ENCODE measurements at places on chromosomes 1 and 21. TPM values are rescaled to one million over a fixed set of nuclear protein-coding genes. Genes with fewer than 3 reads are reported as not detected.

The OR10Z1 gene
- not detected for total RNA-seq

The TMCO1 gene
- 61.2 TPM for total RNA-seq

The HRNR gene
- not detected for total RNA-seq

The MMEL1 gene
- 2.7 TPM for total RNA-seq

The GUCA2A gene
- total RNA-seq, result not detected

The TFAP2E gene
- 6.1 TPM for total RNA-seq

The SMAP2 gene
- total RNA-seq, result 16.4 TPM

The FCMR gene
- 0.61 TPM for total RNA-seq

The C1orf94 gene
- total RNA-seq, result not detected

The PLEKHG5 gene
- 33.0 TPM for total RNA-seq

- DNase-seq, result no peak
- H3K36me3 ChIP-seq, result no peaks in the 10 kb centered on the region
- H3K4me1 ChIP-seq, result no peaks in the 10 kb centered on the region
Measured at GRCh38 chr1:9004031-9004699, 22.1 kb downstream of the SLC2A7 start.

DNA sequence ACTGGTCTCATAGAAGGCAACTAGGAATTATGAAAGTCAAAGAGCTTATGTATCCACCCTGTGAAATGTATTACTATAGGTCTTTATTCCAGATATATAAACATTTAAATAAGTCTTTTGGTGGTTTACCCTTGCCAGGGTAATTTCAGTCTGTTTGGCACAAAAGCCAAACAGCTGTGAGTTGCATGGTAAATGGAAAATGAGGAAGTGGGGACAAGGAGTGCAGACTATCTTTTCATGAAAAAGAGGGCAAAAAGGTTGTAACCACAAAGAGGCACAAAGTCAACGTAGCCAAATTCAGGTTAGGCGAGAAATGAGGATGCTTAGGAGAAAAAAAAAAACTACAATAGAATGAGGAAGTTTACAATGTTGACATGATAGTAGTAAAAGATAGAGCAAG lies 492.3 kb upstream of the PRMT6 start:
- no peaks in the 10 kb centered on the region for H3K36me3 ChIP-seq
- no peaks in the 10 kb centered on the region for H3K4me1 ChIP-seq
- no peak overlapping the region for H3K27ac ChIP-seq
- no peak for DNase-seq
- H3K27me3 ChIP-seq, result no peaks in the 10 kb centered on the region

DNA sequence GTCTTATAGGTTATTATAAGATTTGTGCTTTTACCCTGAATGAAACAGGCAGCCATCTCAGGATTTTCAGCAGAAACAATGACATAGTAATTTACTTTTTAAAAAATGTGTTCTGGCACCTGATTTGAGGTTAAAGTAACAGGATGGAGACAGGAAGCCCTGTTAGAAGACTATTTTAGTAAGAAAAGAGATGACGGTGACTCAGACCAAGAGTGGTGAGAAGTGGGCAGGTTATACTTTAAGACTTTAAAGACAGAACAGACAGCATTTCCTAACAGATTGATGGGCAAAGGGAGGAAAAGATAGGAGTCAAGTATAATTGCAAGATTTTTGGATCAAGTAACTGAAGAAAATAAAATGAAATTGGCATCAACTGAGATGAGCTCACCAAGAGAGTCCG lies 436.8 kb upstream of the NR5A2 start:
- no peaks in the 10 kb centered on the region for H3K4me1 ChIP-seq
- DNase-seq, result no peak
- no peaks in the 10 kb centered on the region for H3K27me3 ChIP-seq
- H3K36me3 ChIP-seq, result no peaks in the 10 kb centered on the region
- no peak overlapping the region for H3K4me3 ChIP-seq

- H3K36me3 ChIP-seq, result no peaks in the 10 kb centered on the region
- peaks cover 2% of the 10 kb centered on the region for H3K4me1 ChIP-seq
- no peaks in the 10 kb centered on the region for H3K27me3 ChIP-seq
- no peak for DNase-seq
Measured at GRCh38 chr1:229194096-229194495, 76.8 kb upstream of the RAB4A start.

DNA sequence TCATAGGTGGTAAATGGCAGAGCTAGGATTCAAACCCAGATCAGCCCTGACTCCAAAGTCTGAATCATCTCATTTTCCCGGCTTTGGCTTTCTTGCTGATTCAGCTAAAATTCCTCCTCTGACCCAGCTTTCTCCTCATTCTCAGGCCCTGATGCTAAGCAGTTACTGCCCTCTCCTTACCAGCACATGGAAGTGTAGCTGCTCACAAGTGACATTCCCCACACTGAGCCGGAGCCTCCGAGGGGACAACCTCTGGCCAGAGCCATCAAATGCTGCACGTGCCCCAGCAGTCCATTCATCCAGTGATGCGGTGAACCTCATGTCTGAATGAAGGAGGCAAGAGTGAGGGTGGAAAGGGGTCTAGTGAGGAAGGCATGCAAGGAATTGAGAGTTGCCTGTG lies 11.1 kb downstream of the ITGA10 start:
- H3K4me3 ChIP-seq, result no peak overlapping the region
- no peak for DNase-seq
- no peaks in the 10 kb centered on the region for H3K4me1 ChIP-seq
- H3K27me3 ChIP-seq, result no peaks in the 10 kb centered on the region
- no peak overlapping the region for H3K27ac ChIP-seq
- H3K36me3 ChIP-seq, result no peaks in the 10 kb centered on the region

GRCh38 chr1:43913666-43914360 lies 19.8 kb upstream of the ARTN start:
- H3K27me3 ChIP-seq, result no peaks in the 10 kb centered on the region
- DNase-seq, result no peak
- H3K36me3 ChIP-seq, result no peaks in the 10 kb centered on the region
- no peaks in the 10 kb centered on the region for H3K4me1 ChIP-seq
- no peak overlapping the region for H3K27ac ChIP-seq

DNA sequence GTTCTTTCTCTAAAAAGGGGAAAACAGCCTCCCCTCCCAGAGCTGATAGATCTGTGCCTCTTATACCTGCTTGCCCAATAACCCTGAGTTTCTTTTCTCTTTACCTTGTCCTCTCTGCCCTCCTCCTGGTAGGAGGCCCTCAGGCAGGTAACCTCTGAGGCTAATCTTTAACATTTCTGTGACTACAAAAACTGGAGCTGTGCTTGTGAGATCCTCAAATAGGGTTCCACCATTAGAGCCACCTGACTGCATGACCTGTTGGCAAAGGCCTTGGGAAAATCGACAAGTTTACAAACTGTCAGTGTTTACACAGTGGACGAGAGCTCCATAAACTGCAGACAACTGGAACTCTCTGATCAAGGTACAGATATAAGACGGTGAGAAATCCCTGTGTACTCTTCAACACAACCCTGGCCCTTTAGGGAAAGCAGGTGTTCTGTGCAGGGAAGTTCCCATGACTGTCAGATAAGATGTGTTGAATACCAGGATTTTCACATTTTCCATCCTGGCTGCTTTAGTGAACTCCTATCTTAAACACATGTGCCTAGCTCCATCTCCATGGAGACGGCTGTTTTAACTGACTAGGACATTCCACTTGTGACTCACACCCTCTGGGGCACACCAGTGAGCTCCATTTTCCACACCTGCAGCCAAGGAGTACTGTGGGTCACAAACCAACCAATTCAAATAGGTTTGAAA lies 38.3 kb downstream of the ECE1 start:
- H3K36me3 ChIP-seq, result 0 out of 2 replicates have a peak, but pooled peaks cover 3% of the 10 kb centered on the region
- peak overlapping the region; percentile 60 for H3K27ac ChIP-seq
- DNase-seq, result peak; percentile 62
- H3K4me1 ChIP-seq, result peaks cover 14% of the 10 kb centered on the region
- H3K27me3 ChIP-seq, result no peaks in the 10 kb centered on the region
- peak overlapping the region; percentile 5 for H3K4me3 ChIP-seq

GRCh38 chr1:190193508-190194115 lies 284.1 kb downstream of the BRINP3 start:
- no peak overlapping the region for H3K27ac ChIP-seq
- no peaks in the 10 kb centered on the region for H3K4me1 ChIP-seq
- H3K36me3 ChIP-seq, result no peaks in the 10 kb centered on the region
- DNase-seq, result no peak

DNA sequence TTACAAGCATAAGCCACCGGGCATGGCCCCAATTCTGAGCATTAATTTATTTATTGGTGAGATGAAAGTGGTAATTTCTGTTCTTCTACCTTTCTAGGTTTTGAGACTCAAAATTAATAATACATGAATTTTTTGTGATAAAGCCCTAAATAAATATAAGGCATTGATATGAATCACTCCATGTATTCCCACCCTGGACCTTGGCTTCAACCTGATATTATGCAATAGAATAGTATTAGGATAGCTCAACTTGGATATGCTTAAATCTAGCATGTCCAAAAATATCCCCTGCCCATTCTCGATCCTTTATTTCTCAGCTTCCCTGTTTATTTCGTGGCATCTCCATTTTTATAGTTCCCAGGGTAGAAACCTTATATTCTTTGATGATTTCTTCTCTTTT lies 2.5 kb downstream of the AGL start:
- H3K27ac ChIP-seq, result no peak overlapping the region
- H3K4me1 ChIP-seq, result peaks cover 16% of the 10 kb centered on the region
- H3K27me3 ChIP-seq, result no peaks in the 10 kb centered on the region
- H3K4me3 ChIP-seq, result no peak overlapping the region
- no peak for DNase-seq

DNA sequence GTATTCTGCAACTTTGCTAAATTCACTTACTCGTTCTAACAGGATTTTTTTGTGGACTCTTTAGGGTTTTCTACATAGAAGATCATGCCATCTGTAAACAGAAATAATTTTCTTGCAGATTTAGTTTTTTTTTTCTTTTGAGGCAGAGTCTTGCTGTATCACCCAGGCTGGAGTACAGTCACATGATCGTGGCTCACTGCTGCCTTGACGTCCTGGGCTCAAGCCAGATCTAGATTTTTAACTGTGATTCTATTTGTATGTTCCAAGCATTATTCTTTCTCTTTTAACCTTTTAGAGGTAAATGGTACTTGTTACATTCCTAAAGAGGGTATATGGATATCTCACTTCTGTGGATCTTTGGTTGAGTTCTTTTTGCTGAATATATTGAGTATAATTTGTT lies 18.6 kb downstream of the FABP3 start:
- no peaks in the 10 kb centered on the region for H3K27me3 ChIP-seq
- H3K36me3 ChIP-seq, result no peaks in the 10 kb centered on the region
- no peak overlapping the region for H3K4me3 ChIP-seq
- DNase-seq, result no peak
- no peak overlapping the region for H3K27ac ChIP-seq

DNA sequence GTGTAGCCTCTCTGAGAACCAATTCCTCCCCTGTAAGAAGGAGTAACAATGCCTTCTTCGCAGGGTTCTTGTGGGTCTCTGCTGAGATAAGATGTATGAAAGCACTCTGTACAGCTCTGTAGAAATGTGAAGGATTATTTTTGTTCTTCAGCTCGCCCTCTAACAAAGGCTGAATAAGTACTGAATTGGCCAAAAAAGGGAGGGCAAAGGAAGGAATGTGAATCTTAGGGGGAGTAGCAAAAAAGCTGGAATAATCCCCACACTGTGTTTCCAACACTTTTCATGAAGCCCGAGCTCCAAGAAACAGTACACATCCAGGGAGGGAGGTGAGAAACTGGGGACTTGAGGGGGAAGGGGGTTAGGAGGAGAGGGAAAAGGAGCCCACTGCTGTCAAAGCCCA lies 14.0 kb upstream of the SLC41A1 start:
- H3K27ac ChIP-seq, result no peak overlapping the region
- no peaks in the 10 kb centered on the region for H3K4me1 ChIP-seq
- H3K36me3 ChIP-seq, result no peaks in the 10 kb centered on the region
- no peak for DNase-seq
- peaks cover 10% of the 10 kb centered on the region for H3K27me3 ChIP-seq
- no peak overlapping the region for H3K4me3 ChIP-seq

GRCh38 chr1:208159555-208160258 lies 84.5 kb downstream of the PLXNA2 start:
- H3K27ac ChIP-seq, result no peak overlapping the region
- H3K4me3 ChIP-seq, result no peak overlapping the region
- H3K36me3 ChIP-seq, result no peaks in the 10 kb centered on the region
- H3K27me3 ChIP-seq, result peaks cover 47% of the 10 kb centered on the region

GRCh38 chr21:46368533-46369285 lies 44.8 kb downstream of the PCNT start:
- no peaks in the 10 kb centered on the region for H3K27me3 ChIP-seq
- no peaks in the 10 kb centered on the region for H3K4me1 ChIP-seq
- H3K27ac ChIP-seq, result no peak overlapping the region
- no peak overlapping the region for H3K4me3 ChIP-seq

DNA sequence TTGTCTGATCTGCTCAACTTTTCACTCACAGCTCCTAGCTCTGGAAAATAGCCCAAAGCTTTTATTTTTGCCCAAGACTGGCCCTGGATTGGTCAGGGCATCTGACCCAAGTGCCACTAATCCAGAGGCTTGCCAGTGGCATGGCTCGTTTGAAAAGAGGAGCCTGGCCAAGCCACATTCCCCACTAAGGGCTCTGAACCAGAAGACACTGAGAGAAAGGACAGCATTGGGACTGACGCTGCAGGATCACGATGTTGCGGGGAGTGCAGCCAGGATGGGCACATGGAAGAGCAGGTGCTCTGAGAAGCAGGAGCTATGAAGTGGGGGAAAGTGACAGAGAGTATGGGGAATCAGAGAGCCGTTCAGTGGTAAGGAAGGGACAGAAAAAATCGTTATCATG lies 44.9 kb upstream of the TSPAN2 start:
- no peaks in the 10 kb centered on the region for H3K27me3 ChIP-seq
- DNase-seq, result no peak
- H3K36me3 ChIP-seq, result no peaks in the 10 kb centered on the region

DNA sequence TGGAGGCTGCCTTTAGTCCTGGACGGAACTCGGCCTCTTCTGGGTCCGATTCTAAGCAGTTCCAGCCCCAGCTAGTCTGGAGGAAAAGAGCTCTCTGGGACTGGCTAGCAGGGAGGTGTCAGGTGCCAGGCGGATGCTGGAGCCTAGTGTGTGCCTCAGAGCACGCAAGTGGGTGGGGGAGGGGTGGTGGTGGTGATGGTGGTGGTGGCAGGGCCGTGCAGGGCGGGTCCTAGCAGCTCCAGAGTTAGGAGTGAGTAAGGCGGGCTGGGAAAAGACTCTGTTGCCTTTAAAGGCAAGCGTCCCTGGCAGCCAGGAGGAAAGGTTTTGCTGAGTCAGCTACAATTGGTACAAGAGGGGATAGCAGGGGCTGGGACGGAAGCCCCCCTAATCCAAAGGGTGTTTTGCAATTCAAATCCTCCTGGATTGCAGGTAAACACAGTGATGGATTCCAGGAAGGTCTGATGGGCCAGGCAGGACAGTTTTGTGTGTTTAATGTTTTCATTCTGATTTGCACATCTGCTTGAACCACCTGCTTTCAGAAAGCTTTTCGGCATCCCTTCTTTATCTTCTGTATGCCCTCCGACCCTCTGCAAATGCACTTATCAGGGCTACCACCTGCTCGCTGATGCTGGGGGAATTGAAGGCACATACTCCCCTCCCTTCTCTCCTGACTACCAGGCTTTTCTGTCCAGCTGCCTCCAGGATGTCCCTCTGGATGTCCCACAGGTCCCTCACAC lies 4.1 kb upstream of the SLC2A1 start:
- H3K4me1 ChIP-seq, result peaks cover 55% of the 10 kb centered on the region
- H3K27me3 ChIP-seq, result no peaks in the 10 kb centered on the region
- DNase-seq, result no peak
- H3K36me3 ChIP-seq, result no peaks in the 10 kb centered on the region
- H3K4me3 ChIP-seq, result no peak overlapping the region

All from HCT116 (cell line).